Uterus (tissue), 4 donors: ENCODE measurements at places on chromosomes 2 and 18. TPM values are rescaled to one million over a fixed set of nuclear protein-coding genes. Genes with fewer than 3 reads are reported as not detected.

GALR1 gene
- total RNA-seq, result not detected

DNA sequence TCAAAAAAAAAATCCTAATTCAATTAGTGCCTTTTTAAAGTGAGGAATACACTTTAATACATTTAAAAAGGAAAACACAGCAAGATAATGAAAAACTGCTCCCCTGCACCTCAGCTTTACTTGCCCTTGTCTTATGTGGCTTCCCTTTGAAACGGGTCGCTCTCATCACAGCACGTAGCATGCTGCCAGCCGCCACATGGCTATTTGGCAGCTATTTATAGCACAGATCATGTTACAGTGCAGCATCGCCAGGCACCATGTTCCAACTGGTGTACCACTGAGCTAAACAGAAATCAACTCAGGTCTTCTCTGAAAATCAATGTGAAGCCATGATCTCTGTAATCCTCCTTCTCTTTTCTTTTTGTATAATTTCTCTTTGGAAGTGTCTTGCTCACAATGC, 65.1 kb downstream of the TMEM182 start:
- H3K4me1 ChIP-seq, result no peaks in the 10 kb centered on the region
- no peaks in the 10 kb centered on the region for H3K36me3 ChIP-seq
- DNase-seq, result no peak
- H3K27ac ChIP-seq, result no peak overlapping the region
- no peak overlapping the region for H3K4me3 ChIP-seq
- no peaks in the 10 kb centered on the region for H3K27me3 ChIP-seq

- no peak overlapping the region for H3K27ac ChIP-seq
- H3K36me3 ChIP-seq, result no peaks in the 10 kb centered on the region
- no peaks in the 10 kb centered on the region for H3K27me3 ChIP-seq
- no peak overlapping the region for H3K4me3 ChIP-seq
- H3K4me1 ChIP-seq, result no peaks in the 10 kb centered on the region
Observed at GRCh38 chr18:9079818-9080528, 22.5 kb upstream of the NDUFV2 start.

- DNase-seq, result no peak
- peak overlapping the region; percentile 98 for H3K27ac ChIP-seq
- peaks cover 28% of the 10 kb centered on the region for H3K4me1 ChIP-seq
- H3K27me3 ChIP-seq, result no peaks in the 10 kb centered on the region
- H3K4me3 ChIP-seq, result no peak overlapping the region
Observed at GRCh38 chr2:205708231-205708631, 25.9 kb downstream of the NRP2 start.

DNA sequence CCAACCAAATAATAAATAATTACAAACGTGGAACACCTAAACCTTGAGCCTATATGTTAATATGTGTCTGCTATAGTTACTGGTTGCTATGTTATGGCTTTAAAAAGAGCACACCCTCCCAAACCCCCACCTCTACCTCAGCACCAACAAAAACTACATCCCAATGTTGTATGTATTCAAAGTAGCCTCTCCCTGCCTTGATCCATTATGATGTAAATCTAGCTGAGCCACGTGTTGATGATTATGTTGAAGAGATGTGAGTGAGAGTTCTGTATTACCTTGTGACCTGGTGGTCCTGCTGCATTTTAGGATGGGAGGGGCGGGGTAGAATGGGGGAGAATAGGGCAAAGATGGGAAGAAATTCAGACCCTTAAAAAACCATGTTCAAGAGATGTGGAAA, 4.8 kb downstream of the MFSD6 start:
- no peak for DNase-seq
- no peaks in the 10 kb centered on the region for H3K27me3 ChIP-seq
- no peaks in the 10 kb centered on the region for H3K4me1 ChIP-seq
- H3K27ac ChIP-seq, result no peak overlapping the region
- H3K36me3 ChIP-seq, result no peaks in the 10 kb centered on the region

- no peaks in the 10 kb centered on the region for H3K27me3 ChIP-seq
- H3K27ac ChIP-seq, result no peak overlapping the region
- H3K4me1 ChIP-seq, result no peaks in the 10 kb centered on the region
- no peak for DNase-seq
- H3K4me3 ChIP-seq, result no peak overlapping the region
- H3K36me3 ChIP-seq, result peaks cover 2% of the 10 kb centered on the region
Observed at GRCh38 chr2:198308368-198308767, 504.0 kb downstream of the PLCL1 start.

DNA sequence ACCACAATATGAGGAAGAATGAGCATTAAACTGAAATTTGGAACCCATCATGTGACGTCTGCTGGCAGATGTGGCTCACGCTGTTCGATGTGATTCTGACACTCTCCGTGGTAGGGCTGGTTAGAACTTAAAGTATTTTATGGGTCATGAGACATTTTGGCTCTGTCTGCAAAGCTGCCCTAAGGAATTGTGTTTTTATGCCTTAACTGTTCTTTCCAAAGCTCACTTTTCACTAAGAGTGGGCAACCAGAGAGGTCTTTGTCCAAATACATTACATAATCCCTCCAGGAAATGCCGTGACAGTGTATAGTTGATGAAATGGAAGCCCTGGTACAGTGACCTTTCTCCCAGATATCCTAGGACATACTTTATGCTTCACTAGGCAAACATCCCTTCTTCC, 119.1 kb downstream of the AQP4 start:
- H3K27ac ChIP-seq, result no peak overlapping the region
- no peaks in the 10 kb centered on the region for H3K36me3 ChIP-seq
- H3K4me3 ChIP-seq, result no peak overlapping the region
- H3K27me3 ChIP-seq, result no peaks in the 10 kb centered on the region
- no peak for DNase-seq
- H3K4me1 ChIP-seq, result no peaks in the 10 kb centered on the region
